ENCODE measurements at places on chromosomes 16 and 17.

DNA sequence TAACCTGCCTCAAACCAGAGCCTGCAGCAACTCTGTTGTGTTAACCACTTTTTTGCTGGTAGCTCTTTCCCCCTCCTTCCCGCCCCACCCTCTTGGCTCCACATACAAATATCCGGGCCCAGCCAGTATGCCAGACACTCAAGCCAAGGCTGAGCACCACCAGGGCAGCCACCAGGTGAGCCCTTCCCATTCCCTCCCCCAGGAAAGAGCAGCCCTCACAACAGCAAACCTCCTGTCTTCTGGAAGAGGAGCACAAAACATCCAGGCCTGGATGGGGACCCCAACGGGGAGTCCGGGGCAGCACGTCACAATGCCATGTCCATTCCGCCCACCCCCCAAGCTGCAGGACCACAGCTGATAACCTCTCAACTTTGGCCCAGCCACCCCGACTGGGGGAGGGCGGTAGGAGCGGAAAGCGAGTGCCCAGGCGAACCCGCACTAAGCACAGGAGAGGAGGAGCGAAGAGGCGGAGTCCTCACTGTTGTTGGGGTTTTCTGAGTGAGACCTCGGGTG lies 757 bp downstream of the ORMDL3 start:
- peak; percentile 64 for DNase-seq

GRCh38 chr17:78598013-78598471 lies 20.8 kb upstream of the DNAH17 start:
- no peak for DNase-seq

DNA sequence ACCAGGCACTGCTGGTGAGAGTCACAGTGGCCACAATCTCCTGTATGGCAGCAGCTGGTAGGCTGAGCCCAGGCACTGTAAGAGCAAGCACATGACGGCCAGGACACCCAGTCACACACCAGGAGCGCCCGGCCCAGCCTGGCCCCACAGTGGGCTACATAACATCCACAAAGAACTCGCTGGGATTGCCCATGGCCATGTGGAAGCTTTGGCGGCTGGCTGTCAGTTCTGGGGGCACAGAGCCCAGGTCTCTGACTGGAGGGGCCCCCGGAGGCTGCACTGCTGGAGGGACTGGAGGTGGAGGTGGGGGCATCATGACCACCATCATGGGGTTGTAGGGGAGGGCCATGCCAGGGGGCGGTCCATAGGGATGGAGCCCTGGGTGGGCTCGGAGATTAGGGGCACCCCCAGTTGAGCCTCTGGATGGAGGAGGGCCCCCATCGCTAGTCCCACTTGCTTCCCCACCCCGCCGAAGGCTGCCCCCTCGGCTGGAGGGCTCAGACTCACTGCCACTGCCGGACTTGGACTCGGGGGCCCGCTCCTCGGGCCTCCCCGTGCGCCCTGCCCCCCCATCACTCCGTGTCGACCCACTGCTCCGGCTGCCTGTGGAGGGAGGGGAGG lies 6.1 kb downstream of the ACADVL start:
- no peak for DNase-seq

DNA sequence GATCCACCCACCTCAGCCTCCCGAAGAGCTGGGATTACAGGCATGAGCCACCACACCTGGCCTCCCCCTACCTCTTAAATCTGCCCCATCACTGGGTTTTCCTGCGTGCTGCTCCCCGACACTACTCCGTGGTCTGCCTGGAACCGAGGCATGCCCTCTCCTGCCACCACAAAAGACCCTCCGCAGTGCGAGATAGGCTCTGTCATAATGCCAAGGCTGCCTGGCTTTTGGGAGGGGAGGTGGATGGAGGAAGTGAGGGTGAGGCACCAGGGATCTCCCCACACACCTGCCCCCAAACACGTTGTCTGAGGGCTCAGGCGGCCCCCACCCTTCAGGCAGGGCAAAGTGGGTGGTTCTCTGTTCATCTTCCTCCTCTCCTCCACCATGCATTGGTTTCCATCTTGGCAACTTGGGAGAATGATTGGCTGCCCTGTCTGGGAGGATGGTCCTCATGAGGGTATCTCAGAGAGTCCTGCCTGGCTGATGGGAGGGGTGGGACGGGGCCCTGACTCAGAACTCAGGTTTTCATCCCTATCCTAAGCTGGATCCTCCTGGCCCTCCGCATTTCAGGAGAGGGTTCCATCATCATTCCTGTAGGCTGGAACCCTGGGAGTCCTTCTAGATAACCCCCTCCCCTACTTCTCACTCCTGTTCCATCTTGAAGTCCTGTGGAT lies 23.2 kb downstream of the IGFBP4 start:
- DNase-seq: no peak

DNA sequence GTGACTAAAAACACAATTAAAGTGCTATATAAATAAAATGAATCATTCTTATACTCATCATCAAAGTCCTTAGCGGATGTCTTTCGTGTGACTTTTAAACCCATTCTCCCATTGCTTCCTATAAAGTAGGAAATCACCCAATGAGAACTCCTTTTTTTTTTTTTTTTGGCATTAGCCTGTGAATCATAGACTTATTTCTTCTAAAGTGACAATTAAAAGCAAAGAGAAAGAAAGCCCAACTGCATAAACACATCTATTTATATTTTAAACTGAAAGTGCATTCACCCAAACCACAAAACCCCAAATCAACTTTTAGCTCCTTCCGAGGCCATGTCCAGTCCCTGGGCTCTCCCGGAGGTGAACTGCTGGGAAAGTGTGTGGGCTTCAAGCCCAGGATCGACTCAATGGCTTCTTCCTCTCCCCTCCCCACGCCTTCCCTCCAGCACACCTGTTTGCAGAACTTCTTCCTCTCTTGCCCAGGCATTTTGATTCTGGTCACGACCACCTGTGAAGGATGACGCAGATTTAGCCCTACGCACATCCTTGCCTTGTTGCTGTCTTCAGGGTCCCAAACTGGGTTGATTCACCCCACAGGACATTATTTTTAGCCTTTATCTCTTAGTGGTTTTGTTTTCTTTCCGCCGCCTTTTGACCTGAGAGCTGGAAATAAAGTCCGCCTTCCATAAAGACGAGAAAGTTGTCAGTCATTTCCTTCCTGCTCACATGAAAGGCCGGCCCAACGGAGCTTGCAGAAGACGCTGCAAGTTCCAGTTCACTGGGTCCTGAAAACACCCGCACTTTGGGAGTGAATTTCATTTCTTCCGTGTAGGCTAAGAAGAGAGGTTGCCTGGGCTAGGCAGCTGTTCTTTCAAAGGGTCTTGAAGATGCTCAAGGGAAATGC lies 166.8 kb downstream of the MAP2K6 start:
- DNase-seq: peak; percentile 5
